ENCODE measurements at places on chromosomes 1 and 21.
A peak's percentile ranks its signal among the peaks of the same experiment; 100 is the strongest.

DNA sequence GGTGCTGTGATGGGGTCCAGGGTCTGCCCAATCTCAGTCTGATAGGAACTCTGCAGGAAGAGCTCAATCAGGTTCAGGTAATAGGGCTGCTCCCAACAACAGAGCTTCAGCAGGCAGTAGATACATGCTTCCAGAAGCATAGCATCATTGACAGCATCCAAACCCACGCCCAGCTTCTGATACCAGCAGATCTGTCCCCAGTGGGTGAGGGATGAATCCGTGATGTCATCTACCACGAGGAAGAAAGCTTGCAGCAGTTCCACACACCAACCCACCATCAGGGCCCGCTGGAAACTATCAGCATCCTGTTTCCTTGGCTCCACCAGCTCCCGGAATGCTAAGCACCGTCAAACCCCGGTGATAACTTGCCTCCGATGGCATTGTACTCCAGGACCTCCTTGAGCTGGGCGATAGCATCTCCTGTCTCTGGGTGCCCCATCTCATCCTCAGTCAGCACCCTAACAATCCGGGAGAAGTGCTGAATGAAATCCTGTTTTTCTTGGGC is 14.7 kb downstream of the NEK2 start:
- DNase-seq: no peak

DNA sequence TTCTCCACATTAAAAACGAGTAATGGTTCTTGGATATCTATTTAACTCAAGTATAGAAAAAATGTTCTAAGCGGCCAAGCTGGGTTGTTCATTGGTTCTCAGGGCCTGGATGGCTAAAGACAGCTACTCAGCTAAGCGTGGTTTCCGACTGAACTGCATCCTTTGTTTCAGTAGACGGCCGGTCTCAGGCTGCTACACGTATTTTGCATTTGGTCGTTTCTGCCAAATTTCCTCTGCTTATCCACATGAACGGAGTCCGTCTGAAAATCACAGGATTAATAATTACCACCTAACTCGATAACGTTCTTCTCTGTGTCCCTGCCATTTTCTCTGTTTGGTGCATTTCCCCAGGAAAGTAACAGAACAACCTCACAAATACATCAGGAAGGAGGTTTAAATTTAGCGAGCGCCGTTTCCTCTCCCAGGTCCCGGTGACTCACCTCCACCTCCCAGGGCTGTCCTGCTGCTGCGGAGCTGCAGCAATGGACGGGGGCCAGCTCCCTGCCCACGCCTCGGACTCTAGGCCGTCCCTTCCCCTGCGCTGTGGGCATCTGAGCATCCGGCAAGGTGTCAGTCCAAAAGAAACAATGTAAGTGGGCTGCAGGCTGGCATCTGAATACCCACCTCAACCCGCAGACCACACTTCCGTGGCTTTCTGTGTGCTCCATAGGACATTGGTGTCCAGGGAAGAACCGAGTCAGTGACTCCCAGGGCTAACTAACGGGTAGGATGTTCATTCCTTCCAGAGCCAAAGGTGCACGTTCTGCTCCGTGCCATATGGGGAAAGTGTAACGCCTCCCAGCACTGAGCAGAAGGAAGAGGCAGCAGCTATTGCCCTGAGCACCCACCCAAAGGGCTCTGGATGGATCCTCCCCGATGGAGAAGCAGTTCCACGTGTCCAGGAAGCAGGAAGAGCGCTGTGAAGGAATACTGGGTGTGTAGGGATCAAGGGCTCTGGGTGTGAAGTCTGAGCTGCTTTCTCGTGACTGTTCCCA is 4.1 kb upstream of the GABRD start:
- no peak for DNase-seq

GRCh38 chr1:230858918-230859729 is 9.2 kb downstream of the C1orf198 start:
- no peak for DNase-seq

GRCh38 chr1:221712198-221712684 is 29.6 kb downstream of the DUSP10 start:
- DNase-seq: peak; percentile 76

DNA sequence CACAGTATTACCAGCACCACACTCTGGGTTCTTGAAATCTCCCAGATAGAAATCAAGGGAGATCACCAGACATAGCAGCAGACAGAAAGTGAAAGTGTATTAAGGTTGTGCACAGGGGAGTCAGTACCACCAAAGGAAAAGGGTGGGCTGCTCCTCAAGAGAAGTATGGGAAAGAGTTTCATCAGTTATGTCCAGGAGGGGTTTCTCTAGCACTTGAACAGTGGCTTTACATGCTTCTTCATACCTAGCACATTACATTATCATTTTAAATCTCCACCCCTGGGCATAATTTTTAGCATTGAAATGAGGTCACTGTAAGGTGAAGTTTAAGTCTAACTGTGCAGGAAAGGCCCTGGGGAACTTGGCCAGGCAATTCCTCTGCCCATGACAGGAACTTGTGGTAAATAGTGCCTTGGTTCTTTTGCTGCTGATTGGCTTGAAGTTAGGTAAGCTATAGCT is 601.0 kb downstream of the NUF2 start:
- DNase-seq: peak; percentile 12

DNA sequence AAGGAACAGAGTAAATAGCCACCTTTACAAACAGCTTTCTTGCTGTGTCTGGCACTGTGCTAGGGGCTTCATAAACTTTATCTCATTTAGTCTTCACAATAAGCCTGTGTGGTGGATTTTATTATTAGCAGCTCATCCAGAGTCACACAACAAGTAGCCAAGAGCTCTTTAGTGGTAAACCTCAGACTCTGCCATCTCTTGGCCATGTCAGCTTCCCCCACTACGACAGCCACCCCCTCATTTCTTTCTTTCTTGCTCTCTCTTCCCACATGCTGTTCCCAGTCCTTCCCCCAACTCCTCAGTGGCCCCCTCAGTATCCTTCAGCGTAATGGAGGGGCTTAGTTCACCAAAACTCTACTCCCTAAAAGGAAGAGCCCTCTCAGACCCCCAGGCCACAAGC is 1.2 kb upstream of the ZNF683 start:
- no peak for DNase-seq

DNA sequence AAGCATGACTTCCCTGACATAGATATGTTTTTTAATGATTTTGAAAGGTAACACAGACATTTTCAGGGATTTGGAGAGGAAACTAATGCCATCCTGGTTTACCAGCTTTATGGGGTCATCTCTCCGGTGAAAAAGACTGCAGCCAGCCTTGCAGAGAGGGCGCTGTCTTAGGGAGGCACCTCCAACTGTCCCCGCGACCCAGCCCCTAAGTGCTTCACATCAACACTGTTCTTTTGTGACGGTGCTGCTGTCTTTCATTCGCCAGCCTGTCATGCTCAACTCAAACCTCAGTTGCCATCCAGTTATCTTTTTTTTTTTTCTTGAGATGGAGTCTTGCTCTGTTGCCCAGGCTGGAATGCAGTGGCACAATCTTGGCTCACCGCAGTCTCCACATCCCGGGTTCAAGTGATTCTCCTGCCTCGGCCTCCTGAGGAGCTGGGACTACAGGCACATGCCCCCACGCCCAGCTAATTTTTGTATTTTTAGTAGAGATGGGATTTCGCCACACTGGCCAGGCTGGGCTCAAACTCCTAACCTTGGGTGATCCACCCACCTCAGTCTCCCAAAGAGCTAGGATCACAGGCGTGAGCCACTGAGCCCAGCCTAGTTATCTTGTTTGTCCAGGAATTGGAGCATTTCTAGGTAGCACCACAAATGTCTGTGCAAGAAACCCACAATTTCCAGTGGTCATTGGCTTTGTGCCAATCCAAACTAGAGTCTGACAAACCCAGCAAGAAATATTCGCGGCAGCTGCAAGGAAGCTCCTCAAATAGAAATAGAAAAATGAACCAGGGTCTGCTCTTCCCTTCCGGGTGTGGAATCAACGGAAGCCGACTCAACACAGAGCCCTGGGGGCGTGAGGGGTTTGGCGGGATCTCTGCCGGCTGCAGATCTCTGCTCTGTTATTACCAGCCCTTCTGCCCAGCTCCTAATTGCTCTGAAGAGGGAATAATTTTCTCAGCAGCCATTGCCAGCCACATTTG is 24.2 kb downstream of the PDE9A start:
- peak; percentile 95 for DNase-seq

GRCh38 chr1:193434319-193434718 is 247.9 kb upstream of the B3GALT2 start:
- peak; percentile 70 for DNase-seq

GRCh38 chr21:32350211-32350980 is 42.4 kb downstream of the URB1 start:
- DNase-seq: no peak

- no peak for DNase-seq
These were observed 25.1 kb upstream of the HUNK start for GRCh38 chr21:31847761-31848160.

DNA sequence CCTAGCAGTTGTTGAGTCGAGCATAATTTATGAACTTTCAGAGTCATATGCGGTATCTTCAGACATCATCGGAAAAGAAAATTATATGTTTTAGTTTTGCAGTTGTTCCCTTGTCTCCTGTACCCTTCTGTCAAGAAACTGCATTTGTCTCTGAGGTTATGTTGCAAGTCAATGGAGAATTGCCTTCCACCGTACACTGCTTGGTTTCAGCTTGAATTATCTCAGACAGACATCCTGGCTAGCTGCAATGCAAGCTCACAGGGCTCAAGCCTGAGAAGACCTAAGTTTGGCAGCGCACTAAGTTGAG is 156.0 kb downstream of the NFIA start:
- DNase-seq: no peak

DNA sequence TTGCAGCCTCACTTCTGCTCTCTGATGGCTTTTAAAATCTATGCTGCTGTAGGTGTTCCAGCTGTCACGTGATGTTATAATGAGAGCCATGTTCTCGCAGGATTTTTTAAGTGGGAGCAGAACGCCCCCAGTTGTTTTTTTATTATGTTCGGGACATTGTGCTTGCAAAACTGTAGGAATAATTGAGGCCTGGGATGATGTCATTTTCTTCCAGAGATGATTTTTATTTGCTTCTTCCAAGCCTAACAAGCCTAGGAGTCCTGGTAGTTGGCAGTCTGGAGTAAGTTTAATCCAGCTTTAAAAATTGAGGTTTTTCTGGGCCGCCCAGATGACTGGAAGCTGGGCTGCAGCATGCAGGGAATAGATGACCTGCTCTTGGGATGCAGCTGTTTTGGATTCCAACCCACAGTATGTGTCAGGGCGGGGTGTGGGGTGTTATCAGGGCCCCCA is 34.6 kb upstream of the CHIT1 start:
- peak; percentile 80 for DNase-seq

DNA sequence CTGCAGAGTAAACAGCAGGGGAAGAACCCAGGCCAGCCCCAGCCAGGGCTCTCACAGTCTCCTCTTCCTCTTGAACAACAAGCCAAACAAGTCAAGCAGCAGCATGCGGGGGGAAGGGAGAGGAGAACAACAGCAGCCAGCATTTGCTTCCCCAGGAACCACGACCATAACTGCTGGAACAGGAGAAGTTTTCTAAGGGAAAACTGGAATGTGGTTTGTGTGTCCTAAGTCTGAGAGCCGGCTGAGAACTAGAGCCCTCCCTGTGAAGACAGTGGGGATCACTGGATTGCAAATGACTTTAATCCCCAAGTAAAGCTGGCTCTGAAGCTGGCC is 48.2 kb downstream of the COQ8A start:
- no peak for DNase-seq

DNA sequence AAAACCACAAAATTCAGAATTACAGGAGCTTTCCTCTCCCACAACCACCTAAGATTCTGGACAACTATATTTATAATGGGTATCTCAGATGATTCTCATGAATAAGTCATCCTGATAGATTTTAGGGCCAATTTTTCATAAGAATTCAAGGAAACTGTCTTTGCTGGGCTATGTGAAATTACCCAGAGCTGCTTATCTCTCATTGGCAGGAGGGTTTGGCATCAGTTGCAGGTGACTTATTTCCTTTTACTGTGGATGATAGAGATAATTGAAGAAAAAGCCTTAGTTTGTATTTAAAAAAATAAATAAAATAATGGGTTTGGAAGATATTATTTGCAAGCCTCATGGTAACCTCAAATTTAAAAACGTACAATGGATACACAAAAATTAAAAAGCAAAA is 38.2 kb upstream of the WDR26 start:
- no peak for DNase-seq

GRCh38 chr21:29870814-29871213 is 69.0 kb downstream of the GRIK1 start:
- DNase-seq: no peak

DNA sequence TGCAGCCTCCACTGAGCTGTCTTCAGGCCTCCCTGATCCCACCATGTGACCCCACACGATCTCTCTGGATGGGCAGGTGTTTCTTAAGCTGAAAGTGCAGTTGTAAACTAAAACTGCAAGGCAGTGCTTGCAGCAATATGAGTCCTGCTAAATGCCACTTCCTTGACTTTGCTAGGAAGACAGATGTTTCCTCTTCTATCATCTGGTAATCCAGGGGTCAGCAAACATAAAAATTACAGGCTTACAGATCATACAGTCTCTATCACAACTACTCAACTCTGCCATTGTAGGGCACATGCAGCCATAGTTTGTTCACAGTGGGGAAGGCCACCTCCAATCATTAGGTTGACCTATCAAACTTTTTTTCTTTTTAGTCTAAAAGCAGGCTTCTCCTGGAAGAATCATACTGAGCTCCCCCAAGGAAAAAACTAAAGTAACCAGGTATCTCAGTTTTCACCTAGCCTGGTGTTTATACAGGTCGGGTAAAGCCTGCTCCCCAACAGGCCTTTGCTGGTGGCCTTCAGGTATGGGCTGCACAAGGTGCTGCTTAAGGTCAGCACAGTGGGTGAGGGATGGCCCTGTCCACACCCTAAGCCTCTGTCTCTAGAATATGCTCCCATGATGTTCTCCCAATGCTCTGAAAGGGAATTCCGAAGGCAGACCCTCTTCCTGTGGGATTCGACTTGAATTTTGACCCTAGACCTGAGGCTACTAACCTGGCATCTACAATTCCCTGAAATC is 10.8 kb downstream of the ABCA4 start:
- no peak for DNase-seq

GRCh38 chr1:13513063-13513894 is 524 bp downstream of the LRRC38 start:
- no peak for DNase-seq
